H1 (cell line): ENCODE measurements at places on chromosomes 2 and 18.

DNA sequence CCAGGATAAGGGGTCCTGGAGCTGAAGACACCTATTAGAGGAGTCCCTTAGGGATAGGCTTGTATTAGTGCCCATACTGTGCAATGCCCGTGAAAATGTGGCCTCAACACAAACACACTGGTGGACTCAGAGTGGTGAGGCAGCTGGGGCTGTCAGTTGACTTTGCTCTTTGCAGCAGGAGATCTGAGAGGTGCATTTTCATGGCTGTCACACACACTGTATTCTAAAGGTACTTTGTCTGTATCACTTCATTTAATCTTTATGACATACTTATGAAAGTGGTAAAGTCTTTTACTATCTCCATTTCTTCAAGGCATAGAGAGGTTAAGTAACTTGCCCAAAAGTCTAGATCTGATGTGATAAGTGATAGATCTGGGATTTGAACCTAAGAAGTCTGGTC, 55.1 kb upstream of the GCFC2 start:
- no peak for DNase-seq

DNA sequence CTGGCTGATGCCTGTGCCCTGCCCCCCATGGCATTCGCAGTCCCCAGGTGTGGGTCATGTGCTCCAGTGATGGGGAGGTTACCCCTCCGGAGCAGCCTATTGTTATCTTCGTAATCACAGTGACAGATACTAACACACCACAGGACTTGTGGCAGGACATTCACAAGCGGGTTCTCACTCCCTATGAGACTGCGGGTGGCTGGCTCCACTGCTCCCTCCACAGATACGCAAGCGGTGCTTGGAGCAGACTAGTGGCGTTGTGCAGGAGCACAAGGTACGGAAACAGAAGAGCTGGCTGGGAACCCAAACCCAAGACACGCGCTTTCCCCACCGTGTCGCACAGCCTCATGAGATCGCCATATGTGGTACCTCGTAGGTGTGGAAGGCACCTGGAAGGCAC, 52.2 kb downstream of the ACKR3 start:
- DNase-seq, result no peak

GRCh38 chr2:7057865-7058400, 140.7 kb downstream of the RNF144A start:
- DNase-seq, result no peak

GRCh38 chr2:141647353-141647752, 483.5 kb downstream of the LRP1B start:
- no peak for DNase-seq

GRCh38 chr18:22098563-22098989, 70.8 kb upstream of the GATA6 start:
- DNase-seq, result no peak
